ENCODE measurements at places on chromosomes 16 and 17.
A peak's percentile ranks its signal among the peaks of the same experiment; 100 is the strongest.

DNA sequence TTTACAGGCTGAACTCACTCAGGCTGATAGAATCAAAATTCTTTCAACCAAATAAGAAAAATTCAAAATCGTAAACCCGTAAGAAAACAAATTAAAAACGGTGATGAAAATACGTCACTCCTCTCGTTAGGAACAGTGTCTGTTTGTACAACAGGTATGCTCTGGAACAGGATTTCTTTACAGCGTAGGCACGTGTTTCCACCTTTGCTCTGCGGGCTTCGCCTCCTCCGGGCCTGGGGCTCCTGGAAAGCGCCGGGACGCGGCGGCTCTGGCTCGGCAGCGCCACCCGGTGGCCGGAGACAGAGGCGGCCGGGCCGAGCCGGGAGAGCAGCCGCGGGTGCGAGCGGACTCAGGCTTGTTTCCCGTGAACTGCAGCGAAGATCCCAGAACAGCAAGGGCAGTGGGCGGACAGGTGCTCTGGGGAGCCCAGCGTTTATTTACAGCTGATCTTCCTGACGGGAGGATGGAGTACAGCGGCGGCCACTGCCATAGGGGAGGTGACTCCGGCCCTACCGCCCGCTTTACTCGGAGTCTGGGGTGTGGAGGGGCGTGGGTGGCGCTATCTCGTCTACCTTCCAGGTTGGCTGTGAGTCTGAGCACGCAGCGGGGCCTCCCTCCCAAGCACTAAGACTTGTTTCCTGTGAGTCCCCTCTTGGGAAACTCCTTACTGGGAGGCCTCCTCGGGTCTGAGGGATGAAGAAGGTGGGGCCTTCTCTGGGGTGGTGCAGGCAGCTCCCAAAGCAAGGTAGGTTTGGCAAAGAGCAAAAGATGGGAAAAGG is 40.5 kb upstream of the ATP2A3 start:
- H3K27me3 ChIP-seq, result no peaks in the 10 kb centered on the region
- no peak overlapping the region for H3K4me3 ChIP-seq
- peaks cover 36% of the 10 kb centered on the region for H3K36me3 ChIP-seq
- H3K27ac ChIP-seq, result no peak overlapping the region
- DNase-seq, result peak; percentile 96

GRCh38 chr17:49851387-49852291 is 3.8 kb upstream of the TAC4 start:
- H3K27me3 ChIP-seq, result peaks cover 37% of the 10 kb centered on the region
- peaks cover 12% of the 10 kb centered on the region for H3K4me1 ChIP-seq
- no peak overlapping the region for H3K27ac ChIP-seq
- H3K4me3 ChIP-seq, result peak overlapping the region; percentile 78
- H3K36me3 ChIP-seq, result no peaks in the 10 kb centered on the region
- DNase-seq, result peak; percentile 97

GRCh38 chr16:10878644-10879501 is 1.9 kb downstream of the CIITA start:
- no peak overlapping the region for H3K27ac ChIP-seq
- peak; percentile 73 for DNase-seq
- H3K4me3 ChIP-seq, result no peak overlapping the region

DNA sequence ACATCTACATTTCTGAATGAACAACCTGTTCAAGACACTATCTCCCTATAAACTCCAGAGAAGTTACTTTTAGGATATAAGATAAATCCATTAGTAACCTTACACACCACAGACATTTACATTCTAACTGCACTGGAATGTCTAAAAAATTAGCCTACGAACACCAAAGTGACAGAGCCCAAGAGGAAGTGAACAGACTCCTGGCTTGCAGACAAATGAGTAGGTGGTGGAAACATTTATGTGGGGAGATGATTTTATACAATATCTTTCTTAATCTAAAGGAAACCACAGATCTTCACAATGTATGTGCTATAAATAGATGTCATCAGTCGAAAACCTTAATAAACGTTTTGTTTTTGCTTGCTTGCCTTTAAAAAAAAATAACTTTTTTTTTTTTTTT is 18.8 kb downstream of the ZNF652 start:
- no peaks in the 10 kb centered on the region for H3K36me3 ChIP-seq
- no peaks in the 10 kb centered on the region for H3K4me1 ChIP-seq
- H3K27ac ChIP-seq, result no peak overlapping the region
- H3K27me3 ChIP-seq, result no peaks in the 10 kb centered on the region

GRCh38 chr17:34365340-34365739 is 2.3 kb upstream of the CCL1 start:
- no peak overlapping the region for H3K27ac ChIP-seq
- peaks cover 4% of the 10 kb centered on the region for H3K27me3 ChIP-seq
- H3K36me3 ChIP-seq, result no peaks in the 10 kb centered on the region
- no peak overlapping the region for H3K4me3 ChIP-seq
- DNase-seq, result peak; percentile 10

DNA sequence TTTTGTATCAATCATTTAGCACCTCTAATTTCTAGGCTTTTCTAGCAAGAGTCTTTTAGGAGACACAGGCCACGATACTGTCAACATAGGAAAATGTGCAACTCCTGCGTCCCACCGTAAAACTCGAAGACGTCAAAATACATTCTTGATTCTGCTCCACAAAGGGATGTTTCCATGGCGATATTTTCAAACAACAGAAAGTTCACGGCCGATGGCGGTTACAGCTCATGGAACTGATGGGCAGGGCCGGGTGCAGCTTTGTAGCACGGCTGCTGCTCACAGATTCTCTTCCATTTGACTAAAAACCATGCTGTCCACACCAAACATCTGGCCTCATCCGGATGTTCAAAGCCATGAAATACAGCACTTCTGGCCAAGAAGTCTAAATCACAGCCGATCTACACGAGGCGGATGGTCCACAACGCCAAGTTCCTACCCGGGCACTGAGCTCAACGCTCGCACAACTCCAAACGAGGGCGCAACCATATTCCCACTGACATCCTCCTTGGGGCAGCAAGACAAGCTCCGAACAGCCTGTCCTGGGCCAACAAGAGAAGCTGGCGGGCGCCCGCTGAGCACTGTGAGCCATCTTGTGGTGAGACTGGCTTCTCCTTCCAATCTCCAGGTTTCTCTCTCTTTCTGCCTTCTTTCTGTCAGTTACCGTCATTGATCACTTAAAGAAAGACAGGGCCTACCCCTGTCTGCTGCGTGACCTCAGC is 79.8 kb downstream of the ZNF778 start:
- H3K36me3 ChIP-seq, result peaks cover 12% of the 10 kb centered on the region
- H3K27ac ChIP-seq, result peak overlapping the region; percentile 65
- H3K4me3 ChIP-seq, result no peak overlapping the region
- H3K4me1 ChIP-seq, result peaks cover 12% of the 10 kb centered on the region

DNA sequence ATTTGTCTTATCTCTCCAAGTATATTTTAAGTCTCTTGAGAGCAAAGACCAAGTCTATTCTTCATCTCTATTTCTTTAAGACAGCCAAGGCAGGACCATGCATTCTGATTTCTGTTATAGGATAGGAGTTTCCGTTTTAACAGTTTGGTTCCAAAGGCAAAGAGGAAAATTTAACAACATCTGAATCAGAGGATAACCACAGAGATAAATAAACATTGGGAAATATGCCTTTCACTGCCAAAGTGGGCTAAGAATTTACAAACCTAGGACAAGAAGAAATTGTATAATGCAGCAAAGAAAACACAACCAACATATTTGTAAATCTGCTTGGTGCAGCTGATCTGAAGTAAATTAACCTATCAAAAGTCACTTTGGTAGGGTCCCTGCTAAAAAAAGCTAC is 37.7 kb downstream of the USP32 start:
- H3K4me3 ChIP-seq, result no peak overlapping the region
- H3K27me3 ChIP-seq, result no peaks in the 10 kb centered on the region
- peaks cover 11% of the 10 kb centered on the region for H3K4me1 ChIP-seq
- no peak overlapping the region for H3K27ac ChIP-seq
- no peak for DNase-seq

- H3K36me3 ChIP-seq, result no peaks in the 10 kb centered on the region
- H3K27ac ChIP-seq, result no peak overlapping the region
- peak; percentile 41 for DNase-seq
- H3K4me3 ChIP-seq, result no peak overlapping the region
Observed at GRCh38 chr17:74135391-74136167, 67.9 kb upstream of the RPL38 start.

- no peak for DNase-seq
- no peak overlapping the region for H3K27ac ChIP-seq
- H3K27me3 ChIP-seq, result no peaks in the 10 kb centered on the region
- H3K4me1 ChIP-seq, result no peaks in the 10 kb centered on the region
Observed at GRCh38 chr16:49658531-49658930, 197.4 kb downstream of the ZNF423 start.

DNA sequence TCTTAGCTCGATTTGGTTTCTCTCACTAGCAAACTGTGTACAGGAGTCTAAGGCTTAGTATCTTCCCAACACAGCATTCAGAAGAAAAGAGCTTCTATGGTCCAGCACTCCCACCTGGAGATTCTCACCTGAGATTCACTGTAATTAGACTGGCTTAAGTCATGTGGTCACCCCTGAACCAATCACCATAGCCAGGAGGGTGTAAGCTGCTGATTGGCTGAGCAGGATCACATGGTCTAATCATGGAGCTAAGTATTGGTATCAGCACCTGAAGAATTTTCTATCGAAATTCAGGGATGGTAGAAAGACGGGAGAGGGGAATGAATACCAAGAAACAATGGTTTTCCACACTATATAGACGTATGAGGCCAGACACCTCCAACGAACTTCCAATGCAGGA is 359.8 kb upstream of the ERCC4 start:
- H3K36me3 ChIP-seq, result no peaks in the 10 kb centered on the region
- no peak for DNase-seq
- H3K27me3 ChIP-seq, result no peaks in the 10 kb centered on the region
- H3K27ac ChIP-seq, result no peak overlapping the region
- no peak overlapping the region for H3K4me3 ChIP-seq
- H3K4me1 ChIP-seq, result no peaks in the 10 kb centered on the region

DNA sequence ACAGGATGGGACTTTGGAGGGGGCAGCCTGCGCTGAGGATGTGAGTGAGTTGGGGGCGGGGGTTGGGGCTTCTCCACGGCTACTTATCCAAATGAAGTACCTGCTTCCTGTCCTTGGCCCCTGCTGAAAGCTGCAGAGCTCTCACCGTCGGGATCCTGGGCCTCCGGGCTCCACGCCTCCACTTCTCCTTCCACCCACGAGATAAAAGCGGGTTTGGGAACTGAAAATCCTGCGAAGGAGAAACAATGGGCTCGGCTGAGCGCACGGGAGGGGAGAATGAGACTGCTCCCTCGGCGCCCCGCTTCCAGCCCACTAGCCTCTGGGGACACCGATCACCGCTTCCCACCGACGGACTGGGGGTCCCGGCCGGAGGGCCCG is 486 bp downstream of the ZNF785 start:
- H3K4me3 ChIP-seq, result peak overlapping the region; percentile 90
- peak; percentile 77 for DNase-seq
- peaks cover 36% of the 10 kb centered on the region for H3K36me3 ChIP-seq
- H3K27me3 ChIP-seq, result no peaks in the 10 kb centered on the region
- no peaks in the 10 kb centered on the region for H3K4me1 ChIP-seq

- no peak overlapping the region for H3K4me3 ChIP-seq
- no peaks in the 10 kb centered on the region for H3K36me3 ChIP-seq
- H3K4me1 ChIP-seq, result peaks cover 7% of the 10 kb centered on the region
- no peak for DNase-seq
Observed at GRCh38 chr17:8059131-8059530, 20.3 kb downstream of the ALOX15B start.

DNA sequence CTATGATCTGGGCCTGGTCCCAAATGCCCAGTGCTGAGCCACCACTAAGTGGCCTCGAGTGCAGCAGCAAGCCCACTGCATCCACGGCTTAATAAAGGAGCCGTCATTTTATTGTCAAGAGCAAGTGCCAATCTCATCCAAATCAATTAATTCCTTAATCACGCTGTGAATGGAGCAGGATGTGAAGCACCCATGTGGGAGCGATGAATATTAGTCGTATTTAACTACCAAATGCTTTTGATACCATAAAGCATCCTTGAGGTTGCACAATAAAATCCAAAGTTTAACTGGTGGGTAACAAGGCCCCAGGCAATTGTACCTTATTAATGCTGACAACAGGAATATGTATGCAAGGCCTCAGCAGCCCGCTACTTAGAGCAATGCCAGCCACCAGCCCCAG is 226.0 kb upstream of the C16orf82 start:
- H3K4me3 ChIP-seq, result no peak overlapping the region
- no peak for DNase-seq
- no peaks in the 10 kb centered on the region for H3K4me1 ChIP-seq
- H3K36me3 ChIP-seq, result no peaks in the 10 kb centered on the region
- H3K27ac ChIP-seq, result no peak overlapping the region

- no peaks in the 10 kb centered on the region for H3K27me3 ChIP-seq
- no peaks in the 10 kb centered on the region for H3K4me1 ChIP-seq
- H3K36me3 ChIP-seq, result no peaks in the 10 kb centered on the region
- H3K27ac ChIP-seq, result no peak overlapping the region
Observed at GRCh38 chr17:55524440-55525220, 13.4 kb upstream of the SMIM36 start.

DNA sequence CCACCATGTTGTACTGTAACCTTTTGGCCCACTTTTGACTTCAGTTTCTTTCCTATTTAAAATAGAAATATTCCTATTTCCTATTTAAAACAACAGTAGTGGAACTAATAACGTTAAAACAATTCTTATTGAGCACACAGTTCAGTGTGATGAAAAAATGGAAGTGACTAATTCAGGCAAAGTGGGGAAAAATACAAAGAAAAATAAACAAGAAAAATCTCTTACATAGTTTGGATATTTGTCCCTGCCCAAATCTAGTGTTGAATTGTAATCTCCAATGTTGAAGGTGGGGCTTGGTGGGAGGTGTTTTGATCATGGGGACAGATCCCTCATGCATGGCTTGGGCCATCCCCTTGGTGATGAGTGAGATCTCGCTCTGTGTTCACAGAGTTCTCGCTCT is 198.1 kb upstream of the CPHXL start:
- H3K36me3 ChIP-seq, result no peaks in the 10 kb centered on the region
- peaks cover 11% of the 10 kb centered on the region for H3K27me3 ChIP-seq
- H3K4me3 ChIP-seq, result no peak overlapping the region

DNA sequence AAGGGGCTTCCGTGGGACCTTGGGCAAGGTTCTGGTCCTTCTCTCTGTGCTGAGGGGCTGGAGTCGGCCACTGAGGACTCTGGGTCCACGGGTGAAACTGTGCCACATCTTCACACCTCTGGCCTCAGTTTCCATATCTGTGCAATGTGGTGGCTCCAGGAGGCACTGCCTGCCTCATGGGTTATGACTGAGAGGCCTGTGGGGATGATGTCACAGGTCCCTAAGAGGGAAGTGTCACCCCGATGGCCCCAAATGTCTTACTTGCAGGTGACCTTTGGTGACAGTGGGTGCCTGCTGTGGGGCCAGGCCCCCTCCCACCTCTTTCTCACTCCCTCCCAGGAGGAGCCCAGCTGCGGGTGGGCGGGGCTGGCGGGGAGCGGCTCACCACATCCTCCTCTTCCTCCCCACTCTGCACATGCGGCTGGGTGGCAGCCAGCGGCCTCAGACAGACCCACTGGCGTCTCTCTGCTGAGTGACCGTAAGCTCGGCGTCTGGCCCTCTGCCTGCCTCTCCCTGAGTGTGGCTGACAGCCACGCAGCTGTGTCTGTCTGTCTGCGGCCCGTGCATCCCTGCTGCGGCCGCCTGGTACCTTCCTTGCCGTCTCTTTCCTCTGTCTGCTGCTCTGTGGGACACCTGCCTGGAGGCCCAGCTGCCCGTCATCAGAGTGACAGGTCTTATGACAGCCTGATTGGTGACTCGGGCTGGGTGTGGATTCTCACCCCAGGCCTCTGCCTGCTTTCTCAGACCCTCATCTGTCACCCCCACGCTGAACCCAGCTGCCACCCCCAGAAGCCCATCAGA is at the start of gene IL21R:
IL21R (plus strand) TSS at position 407 of the 801 bp plus-strand sequence. CDS start 27,898 bp downstream, outside the sequence.
- no peaks in the 10 kb centered on the region for H3K36me3 ChIP-seq
- H3K27ac ChIP-seq, result peak within 1 kb of the TSS; percentile 38
- peak; percentile 70 for DNase-seq
- H3K4me3 ChIP-seq, result no peak within 1 kb of the TSS

- peak; percentile 44 for DNase-seq
- no peak overlapping the region for H3K27ac ChIP-seq
- no peaks in the 10 kb centered on the region for H3K27me3 ChIP-seq
- H3K4me1 ChIP-seq, result no peaks in the 10 kb centered on the region
- H3K36me3 ChIP-seq, result no peaks in the 10 kb centered on the region
Observed at GRCh38 chr17:16952401-16952800, 19.5 kb downstream of the TNFRSF13B start.

Measured in endodermal cell (in vitro differentiated cells).